Esophagus squamous epithelium (tissue), 5 donors: ENCODE measurements at places on chromosomes 7 and 10. TPM values are rescaled to one million over a fixed set of nuclear protein-coding genes. Genes with fewer than 3 reads are reported as not detected.

The VWDE gene
- 1.5 TPM for total RNA-seq

The FOXP2 gene
- 6.7 TPM for total RNA-seq

The KCNIP2 gene
- total RNA-seq: not detected

The TFEC gene
- not detected for total RNA-seq

The SEMA4G gene
- 4.1 TPM for total RNA-seq

The MEOX2 gene
- total RNA-seq: 0.19 TPM

The MXI1 gene
- 28.4 TPM for total RNA-seq

The GNGT1 gene
- total RNA-seq: not detected

The HOXA3 gene
- 4.6 TPM for total RNA-seq

The NRF1 gene
- total RNA-seq: 13.8 TPM

The BAMBI gene
- 2.5 TPM for total RNA-seq

The SPDYE5 gene
- not detected for total RNA-seq
